ENCODE measurements at places on chromosomes 11 and 22.
A peak's percentile ranks its signal among the peaks of the same experiment; 100 is the strongest.

GRCh38 chr11:71336996-71337754, 84.8 kb upstream of the SHANK2 start:
- no peak for DNase-seq

DNA sequence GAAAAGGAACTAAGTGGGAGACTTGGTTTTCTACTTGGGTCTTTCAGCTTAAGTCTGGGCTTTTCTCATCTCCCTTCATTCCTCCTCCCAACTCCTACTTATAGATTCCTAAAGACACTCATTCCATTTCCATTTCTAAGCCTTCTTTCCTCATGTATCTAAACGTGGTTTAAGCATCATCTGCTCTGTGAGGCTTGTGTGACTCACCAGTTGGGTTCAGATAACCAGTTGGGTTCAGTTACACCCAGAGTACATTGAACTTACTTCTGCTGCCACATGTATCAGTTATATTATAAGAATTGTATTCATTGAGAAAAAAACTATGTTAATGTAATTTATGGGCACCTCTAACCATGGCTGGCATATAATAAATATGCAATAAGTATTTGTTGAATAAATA, 831.2 kb upstream of the CCDC90B start:
- no peak for DNase-seq

DNA sequence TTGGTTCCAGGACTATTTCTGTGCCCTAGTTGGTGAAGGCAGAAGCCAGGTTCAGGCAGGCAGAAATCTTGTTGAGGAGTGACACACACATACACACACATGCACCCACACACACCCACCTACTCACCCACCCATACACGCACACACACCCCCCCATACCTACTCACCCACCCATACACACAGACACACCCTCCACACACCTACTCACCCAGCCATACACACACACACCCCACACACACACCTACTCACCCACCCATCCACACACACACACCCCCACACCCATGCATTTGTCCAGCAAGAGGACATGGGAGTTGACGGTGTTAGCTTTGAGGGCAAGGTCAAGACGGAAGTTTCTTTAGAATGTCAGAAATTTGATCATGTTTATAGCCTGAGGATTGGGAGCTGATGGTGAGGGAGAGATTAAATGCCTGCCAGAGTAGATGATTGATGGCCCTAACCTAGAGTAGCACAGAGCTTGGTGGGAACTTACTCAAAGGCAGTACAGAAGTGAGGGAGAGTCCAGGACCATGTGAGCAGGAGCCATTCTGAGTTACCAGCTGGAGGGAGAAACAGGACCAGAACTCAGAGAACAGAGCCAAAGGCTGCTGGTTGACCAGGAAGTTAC, 68.9 kb downstream of the CYB5R2 start:
- no peak for DNase-seq

DNA sequence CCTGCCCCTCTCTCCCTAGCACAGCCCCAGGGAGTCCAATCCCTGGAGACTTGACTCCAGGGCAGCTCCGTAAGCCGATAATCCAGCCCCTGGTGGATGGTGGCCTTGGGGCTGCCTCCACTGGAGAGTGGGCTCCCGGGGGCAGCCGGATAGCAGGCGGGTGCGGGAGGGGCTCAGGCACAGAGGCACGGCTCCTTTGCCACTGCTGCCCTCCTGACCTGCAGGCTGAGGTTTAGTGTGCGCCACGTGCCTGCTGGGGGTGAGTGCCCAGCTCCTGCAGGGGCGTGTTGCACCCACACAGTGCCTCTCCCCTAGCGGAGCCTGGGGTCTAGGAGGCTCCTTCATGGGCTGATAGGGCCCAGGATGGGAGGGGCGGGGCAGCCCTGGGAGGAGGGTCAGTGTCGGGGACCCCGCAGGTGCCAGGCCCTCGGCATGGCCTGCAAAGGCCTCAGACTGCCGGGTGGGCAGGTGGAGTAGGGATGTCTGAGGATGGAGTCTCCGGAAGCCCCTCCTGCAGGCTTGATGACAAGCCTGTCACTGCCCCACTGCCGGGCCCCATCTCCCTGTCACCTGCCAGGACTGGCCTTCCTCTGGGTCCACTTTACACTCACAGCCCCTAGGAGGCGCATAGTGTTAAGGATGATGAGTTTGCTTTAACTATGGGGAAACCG, 5.6 kb downstream of the DUSP8 start:
- DNase-seq = no peak

- no peak for DNase-seq
These were observed 161.1 kb upstream of the CCDC179 start for GRCh38 chr11:23021287-23021863.

DNA sequence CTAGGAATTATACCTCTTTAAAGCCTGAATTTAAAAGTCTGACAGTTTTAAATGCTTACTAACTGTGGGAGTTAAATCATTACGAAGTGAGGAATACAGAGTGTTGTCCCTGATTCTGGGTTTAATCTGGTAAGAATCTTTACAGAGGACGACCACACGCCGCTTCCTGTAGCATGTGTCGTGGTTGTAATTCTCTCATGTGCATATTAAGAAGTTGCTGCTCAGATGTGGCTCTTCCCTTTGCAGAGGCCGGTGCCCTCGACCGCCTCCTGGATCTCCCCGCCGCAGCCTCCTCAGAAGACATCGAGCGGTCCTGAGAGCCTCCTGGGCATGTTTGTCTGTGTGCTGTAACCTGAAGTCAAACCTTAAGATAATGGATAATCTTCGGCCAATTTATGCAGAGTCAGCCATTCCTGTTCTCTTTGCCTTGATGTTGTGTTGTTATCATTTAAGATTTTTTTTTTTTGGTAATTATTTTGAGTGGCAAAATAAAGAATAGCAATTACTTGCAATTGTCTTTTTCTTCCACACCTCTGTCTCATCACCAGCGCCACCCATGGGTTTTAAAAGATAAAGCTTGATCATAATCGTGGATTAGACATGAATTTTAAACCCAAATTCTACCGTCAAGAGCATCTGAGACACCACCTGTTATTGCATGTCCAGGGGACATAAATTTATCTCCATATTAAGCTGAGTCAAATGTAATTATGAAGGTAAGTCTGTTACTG, 6.5 kb downstream of the GAL start:
- peak; percentile 43 for DNase-seq

DNA sequence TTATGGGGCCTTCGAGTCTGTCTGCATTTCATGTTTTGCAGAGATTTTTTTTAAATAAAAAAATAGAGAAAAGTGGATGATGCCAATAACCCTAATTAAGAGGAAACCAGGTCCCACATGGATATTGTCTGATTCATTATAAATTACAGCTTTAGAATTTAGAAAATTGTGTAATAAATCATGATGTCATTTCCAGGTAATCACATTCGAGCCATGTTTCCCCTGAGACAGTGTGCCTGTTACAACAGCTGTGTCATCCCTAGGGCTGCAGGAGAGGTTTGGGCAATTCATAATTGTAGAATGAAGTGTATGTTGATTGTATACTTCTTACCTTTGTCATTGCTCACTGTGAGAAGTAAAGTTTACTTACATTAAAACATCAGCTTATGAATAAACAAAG, 38.3 kb downstream of the NCAM1 start:
- DNase-seq = no peak

DNA sequence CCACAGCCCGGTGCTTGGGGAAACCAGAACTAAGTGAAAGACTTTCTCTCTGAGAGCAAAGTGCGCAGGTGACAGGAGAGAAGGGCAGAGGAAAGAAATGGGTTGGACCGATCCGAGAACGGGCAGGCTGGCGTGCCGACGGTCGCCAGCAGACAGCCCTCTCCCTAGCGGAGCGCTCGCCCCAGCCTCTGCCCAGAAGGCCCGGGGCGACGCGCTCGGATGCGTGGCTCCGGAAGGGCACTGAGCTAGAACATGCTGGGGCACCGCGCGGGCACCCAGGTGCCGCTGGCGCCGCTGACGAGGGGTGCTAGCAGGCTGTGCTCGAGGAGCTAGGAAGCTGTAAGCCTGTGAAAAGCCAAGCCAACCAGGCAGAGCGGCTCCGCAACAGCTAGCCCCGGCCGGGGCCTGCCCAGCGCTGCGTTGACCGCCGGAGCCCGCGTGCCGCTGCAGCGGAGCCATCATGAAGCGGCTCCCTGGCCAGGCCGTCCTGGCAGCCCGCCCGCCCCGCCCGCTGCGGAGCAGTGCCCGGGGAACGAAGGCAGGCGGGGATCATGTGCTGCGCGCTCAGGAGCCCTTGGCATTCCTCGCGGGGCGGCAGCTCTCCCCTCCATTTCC, 22.1 kb upstream of the RRAS2 start:
- peak; percentile 50 for DNase-seq

GRCh38 chr11:45180848-45181192, 34.4 kb downstream of the PRDM11 start:
- DNase-seq = peak; percentile 49

DNA sequence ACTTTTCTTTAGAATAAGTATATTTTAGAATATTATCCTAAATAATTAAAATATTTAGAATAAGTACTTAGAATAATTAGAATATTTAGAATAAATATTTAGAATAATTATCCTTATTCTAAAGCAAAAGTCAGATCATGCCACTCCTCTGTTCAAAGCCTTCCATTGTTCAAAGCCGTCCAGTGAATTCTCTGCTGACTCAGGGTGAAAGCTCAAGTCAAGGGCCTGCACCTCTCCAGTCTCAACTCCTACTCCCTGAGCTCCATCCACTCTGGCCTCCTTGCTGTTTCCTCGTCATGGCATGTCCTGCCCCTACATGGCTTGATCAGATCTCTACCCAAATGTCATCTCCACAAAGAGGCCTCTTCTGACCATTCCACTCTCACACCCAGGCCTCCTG, 30.0 kb downstream of the PLEKHA7 start:
- no peak for DNase-seq

GRCh38 chr22:19874307-19875060, 19.8 kb upstream of the GNB1L start:
- peak; percentile 73 for DNase-seq

GRCh38 chr11:27619039-27619574, 81.1 kb downstream of the BDNF start:
- no peak for DNase-seq

DNA sequence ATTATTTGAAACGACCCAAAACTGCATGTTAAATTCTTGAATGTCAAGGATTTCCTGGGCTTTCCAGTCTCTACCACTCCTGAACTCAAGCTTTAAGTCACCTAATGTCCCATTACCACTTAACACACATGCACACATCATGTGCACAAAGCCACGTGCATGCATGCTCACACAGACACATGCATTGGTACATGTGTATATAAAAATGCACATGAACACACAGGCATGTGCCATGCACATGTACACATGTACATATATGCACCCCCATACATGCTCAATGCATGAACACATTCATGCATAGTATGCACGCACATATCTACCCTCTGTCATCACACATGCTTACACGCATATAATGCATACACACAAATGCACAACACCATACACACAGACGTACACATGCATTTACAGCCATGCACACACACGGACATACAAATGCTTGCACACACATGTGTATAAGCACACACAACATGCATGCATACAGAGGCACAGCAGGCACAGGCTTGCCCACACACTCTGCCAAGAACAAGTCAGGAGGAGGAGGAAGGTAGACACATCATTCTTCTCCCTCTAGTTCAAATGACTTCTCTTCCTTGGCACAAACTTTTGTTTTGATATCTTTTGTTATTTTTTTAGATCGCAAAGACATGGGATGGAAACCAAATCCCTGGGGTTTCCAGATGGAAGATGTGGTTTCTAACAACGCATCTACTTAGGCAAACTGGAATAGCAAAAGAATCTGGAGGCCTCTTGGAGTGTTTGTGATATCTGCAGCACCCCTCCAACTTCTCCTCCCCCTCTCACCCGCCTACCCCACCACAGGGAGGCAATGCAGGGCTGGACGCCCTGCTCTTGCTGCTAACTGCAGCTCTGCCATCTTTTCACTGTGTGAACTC, 24.6 kb downstream of the RASD2 start:
- DNase-seq = no peak

GRCh38 chr22:47787501-47788227, 1025.2 kb downstream of the TBC1D22A start:
- DNase-seq = no peak

- no peak for DNase-seq
These were observed 29.5 kb upstream of the CCDC34 start for GRCh38 chr11:27392278-27393114.

GRCh38 chr11:118625976-118626375, 18.6 kb downstream of the PHLDB1 start:
- DNase-seq = no peak

- DNase-seq = no peak
These were observed 15.9 kb downstream of the MRGPRG start for GRCh38 chr11:3202759-3203158.

DNA sequence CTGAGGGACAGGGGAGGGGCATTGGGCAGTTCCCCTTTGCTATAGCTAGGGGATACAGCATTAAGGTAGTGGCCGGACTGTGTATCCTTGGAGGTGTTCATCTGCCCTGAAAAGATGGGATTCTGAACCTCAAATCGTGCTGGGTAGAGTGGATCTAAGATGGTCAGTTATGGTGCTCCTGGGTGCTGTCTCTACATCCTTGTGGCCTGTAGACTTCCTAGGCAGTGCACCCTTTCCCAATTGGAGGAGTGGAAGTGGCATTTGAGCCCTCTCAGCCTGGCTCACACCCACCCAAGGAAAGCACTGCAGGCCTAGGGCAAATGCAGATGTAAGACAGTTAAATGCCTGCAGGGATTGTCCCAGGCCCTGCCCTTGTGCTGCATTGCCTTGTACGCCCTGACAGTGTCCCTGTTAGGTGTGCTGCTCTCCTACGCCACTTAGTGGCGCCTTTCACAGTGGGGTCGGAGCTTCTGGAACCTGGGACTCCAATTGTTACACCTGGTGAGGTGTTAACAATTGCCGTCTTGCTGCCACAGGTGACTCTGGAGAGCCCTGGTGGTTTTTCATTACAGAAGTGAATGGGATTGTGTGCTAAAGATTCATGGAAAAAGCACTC, 35.0 kb downstream of the PPFIBP2 start:
- DNase-seq = peak; percentile 50

- DNase-seq = no peak
These were observed 12.3 kb downstream of the TBX1 start for GRCh38 chr22:19772673-19773469.

DNA sequence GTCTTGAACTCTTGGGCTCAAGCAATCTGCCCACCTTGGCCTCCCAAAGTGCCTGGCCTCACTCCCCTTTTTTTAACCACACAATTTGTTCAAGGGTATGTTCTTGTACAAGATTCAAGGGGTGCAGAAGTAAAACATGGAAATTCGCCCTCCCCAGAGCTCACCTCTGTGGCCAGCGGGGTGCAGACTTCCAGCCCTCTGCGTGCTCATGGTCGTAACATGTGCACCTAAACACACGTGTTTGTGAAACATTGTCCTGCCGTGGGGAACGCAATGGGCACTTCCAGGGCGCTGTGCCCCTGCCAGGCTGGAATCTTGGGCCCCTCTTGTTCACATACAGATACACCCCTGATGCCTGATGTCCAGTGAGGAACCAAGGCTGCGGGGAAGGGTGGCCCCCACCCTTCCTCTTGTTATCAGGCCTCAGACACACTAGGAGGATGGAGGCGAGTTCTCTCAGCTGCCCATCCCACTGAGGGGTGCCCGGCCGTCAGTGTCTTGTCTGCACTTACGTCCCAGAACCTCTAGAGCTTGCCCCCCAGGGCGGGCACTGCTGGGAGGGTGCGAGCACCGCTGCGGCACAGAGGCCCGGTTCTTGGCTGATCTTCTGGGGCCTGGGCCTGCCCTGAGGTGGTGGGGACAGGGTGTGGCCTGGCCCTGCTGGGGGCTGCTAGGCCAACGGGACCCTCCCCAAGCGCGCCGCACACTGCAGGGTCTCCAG, 4.1 kb upstream of the EPS8L2 start:
- DNase-seq = no peak

All from CD4-positive, alpha-beta T cell treated with Interleukin-6 for 4 hours (primary cell).